ENCODE measurements at places on chromosomes 13 and 19.

DNA sequence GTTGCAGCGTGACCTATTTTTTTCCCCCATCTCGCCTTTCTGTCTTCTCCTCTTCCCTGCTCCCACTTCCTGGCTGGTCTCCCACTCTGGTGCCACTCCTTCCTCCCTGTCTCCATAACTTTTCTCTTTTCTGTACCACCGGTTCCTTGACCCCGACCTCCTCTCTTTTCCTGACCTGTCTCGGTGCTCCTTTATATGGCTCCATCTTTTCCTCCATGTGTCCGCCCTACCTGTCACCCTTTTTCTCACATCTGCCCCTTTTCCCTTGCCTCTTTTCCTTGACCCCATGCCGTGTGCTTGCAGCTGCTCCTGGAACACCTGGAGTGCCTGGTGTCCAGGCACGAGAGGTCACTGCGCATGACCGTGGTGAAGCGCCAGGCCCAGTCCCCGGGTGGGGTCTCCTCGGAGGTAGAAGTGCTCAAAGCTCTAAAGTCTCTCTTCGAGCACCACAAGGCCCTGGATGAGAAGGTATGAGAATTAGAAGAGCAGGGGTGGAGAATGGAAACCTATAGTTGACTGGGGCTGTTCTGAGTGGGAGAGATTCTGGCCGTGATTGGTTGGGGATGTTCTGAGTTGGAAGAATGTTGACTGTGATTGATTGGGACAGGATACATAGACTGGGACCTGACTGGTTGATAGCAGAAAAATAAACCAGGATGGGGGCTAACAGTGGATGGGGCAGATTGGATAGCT lies 9.3 kb downstream of the PPFIA3 start:
- no peak for DNase-seq

- DNase-seq, result no peak
Measured at GRCh38 chr13:97834250-97834649, 119.2 kb upstream of the IPO5 start.

- DNase-seq, result no peak
Measured at GRCh38 chr19:40616178-40616577, 15.0 kb downstream of the LTBP4 start.

- no peak for DNase-seq
Measured at GRCh38 chr19:33239223-33239975, 13.7 kb upstream of the SLC7A10 start.

GRCh38 chr19:45070861-45071544 lies 5.3 kb downstream of the ZNF296 start:
- DNase-seq, result no peak

GRCh38 chr13:28843639-28844038 lies 23.5 kb downstream of the MTUS2 start:
- DNase-seq, result no peak

GRCh38 chr13:33284916-33285315 lies 639 bp downstream of the STARD13 start:
- DNase-seq, result no peak

DNA sequence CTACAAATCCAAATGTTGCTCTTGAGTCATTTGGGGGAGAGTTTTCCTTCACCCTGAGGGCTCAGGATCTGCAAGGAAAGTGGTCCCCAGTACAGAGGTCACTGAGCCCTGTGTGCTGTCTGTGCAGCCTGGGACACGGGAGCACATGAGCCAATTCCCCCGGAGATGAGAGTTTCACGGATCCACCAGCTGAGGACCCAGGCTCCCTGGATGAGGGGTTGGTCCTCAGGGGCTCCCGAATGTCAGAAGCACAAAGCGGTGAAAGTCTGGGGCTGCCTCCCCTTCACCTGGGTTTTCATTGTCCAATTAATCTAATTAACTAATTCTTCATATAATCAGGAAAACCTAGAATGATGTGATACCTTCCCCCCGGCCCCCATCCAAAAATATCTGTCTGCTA lies 13.6 kb upstream of the LILRB2 start:
- DNase-seq, result no peak

DNA sequence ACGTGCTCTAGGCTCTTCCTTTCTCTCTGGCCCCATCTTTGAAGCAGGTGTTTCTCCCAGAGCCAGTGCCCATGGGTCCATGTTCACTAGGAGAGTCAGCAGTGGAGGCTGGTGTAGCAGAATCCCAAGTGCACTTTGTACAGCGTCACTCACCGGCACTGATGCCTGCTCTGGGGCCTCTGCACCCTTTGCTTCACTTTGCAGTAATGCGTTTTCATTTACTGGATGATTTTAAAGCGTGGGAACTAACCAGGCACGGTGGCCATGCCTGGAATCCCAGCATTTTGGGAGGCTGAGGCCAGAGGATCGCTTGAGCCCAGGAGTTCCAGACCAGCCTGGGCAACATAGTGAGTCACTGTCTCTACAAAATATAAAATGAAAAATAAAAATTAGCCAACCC lies 30.7 kb downstream of the SLC25A42 start:
- DNase-seq, result no peak

- no peak for DNase-seq
Measured at GRCh38 chr13:50720861-50721671, 122.4 kb downstream of the DLEU7 start.

DNA sequence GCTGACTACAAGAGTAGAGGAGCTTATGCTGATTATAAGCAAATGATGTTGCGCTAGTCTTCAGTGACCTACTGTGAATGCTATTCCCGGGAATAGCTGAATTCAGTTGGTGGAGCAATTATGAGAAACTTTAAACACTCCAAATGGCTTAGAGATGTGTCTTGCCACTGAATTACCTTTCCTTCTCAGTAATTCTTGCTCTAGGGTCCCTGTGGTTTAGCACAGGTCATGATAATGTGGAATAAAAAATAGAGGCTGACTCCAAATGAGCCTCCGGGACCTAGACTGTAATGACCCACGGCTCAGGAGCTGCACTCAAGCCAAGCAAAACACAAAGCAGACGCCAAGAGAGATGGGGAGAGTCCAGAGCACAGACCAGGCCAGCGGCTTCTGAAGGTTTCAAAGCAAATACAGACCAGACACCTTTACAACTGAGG lies 124.7 kb downstream of the RGCC start:
- no peak for DNase-seq

- no peak for DNase-seq
Measured at GRCh38 chr19:888581-889385, 4.2 kb downstream of the MED16 start.

DNA sequence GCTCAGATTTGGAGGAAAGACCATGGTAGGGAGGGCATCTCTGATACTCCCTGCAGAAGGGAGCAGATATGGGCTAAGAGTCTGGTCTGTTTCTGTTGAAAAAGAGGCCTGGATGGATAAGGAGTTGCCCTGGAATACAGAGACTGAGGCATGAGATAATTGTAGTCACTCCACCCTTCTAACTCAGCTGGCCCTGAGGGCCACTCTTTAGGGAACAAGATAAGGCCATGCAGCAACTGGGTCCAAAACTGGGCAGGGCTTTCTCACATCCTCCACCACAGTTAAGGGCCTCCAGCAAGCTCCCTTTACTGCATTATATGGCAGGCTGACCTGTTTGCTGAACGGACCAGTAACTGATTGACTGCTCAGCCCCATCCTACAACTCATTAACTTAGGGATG lies 1.3 kb downstream of the ZNF749 start:
- DNase-seq, result no peak

DNA sequence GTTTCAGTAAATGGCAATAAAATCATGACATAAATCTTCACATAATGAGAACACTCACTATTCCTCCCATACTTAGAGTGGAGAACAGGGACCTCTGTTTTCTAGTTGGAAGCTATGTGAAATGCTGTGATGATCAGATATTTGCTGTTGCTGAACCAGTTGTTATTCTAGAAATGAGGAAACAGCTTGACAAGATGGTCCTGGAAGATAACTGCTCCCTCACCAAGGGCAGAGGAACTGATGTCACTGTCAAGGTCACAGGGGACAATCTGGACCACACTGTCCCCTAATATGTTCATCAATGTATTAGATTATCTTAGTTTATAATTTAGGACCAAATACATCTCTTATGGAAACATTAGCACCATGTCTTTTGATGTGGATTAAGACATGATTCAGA lies 1173.3 kb downstream of the PCDH17 start:
- DNase-seq, result no peak

DNA sequence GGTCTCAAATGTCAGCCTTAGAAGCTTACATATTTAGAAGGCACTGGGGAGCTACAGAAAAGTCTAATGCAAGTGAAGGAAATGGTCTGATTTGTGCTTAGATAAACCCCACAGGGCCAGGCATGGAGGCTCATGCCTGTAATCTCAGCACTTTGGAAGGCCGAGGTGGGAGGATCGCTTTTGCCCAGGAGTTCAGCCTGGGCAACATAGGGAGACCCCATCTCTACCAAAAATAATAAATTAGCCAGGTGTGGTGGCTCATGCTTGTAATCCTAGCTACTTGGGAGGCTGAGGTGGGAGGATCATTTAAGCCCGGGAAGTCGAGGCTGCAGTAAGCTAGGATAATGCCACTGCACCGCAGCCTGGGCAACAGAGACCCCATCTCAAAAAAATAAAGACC lies 2.7 kb upstream of the DLL3 start:
- no peak for DNase-seq

- no peak for DNase-seq
Measured at GRCh38 chr19:13960863-13961784, 8.8 kb downstream of the DCAF15 start.

DNA sequence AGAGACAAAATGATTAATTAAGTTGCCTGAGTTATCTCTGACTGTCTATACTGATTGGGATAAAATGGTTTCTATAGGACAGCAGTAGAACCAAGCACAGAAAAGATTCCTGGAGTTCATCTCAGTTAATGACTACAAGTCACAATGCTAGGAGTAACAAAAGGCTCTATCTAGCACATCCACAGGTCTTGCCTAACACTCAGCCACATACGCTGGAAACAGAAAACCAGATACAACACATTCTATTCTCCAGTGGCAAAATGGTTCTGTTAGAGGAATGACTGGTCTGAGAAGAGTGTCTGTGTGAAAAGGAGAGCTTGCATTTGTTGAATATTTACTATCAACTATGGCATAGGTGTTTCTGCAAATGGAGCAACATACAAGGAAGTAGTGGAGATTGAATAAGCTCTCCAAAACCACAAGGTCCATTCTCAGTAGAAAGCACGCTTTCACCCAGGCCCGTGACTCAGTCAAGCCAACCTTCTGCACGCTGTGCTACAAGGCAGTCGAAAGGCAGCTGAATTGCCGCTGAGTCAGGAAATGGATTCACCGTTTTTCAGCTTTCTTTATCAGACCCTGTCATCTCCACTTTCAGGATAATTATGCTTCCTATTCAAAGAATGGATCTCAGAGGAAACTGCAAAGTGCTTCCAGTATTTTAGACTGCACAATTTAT lies 761.5 kb downstream of the EFNB2 start:
- no peak for DNase-seq

GRCh38 chr13:30186634-30187415 lies 120.5 kb downstream of the KATNAL1 start:
- no peak for DNase-seq

GRCh38 chr19:8304841-8305621 lies 3.1 kb downstream of the CD320 start:
- DNase-seq, result peak; percentile 19

DNA sequence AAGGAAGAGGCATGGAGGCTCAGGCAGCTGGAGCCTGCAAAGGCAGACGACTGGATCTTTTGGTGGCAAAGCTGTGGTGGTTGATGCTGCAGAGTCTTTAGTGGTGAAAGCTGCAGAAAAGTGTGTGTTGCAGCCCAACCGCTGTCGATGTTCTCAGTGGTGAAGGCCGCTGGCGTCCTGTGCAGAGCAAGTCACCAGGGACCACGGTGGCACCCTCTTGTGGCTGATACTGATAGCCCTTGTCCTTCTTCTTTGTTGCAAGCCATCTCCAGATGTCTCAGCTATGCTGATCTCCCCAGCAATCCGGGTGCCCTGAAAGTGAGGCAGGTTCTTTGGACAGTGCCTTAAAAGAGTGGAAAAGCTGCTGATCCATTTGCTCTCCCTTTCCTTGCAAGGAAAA lies 610.9 kb upstream of the PCDH9 start:
- DNase-seq, result no peak

DNA sequence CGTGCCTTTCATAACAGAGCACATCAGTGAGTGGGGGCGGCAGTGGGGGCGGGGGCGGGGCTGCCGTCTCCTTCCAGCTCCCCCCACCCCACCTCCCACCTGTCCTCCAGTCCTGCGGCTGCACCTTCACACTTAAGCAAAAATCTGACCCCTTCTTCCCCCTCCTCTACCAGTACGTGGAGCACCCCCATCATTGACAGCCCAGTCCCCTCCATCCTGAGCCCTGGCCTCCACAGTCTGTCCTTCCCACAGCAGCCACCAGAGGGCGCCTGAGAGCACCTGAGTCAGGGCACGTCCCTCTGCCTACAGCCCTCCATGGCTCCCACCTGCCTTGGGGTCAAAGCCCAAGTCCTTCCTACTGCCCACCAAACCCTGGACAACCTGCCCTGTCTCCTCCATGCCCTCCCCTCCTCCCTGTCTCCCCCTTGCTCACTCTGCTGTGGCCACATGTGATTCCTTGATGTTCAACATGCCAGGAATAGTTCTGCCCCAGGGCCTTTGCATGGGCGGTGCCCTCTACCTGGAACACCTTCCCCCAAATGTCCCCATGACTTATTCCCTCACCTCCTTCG lies 4.0 kb downstream of the EBI3 start:
- peak; percentile 85 for DNase-seq

- DNase-seq, result no peak
Measured at GRCh38 chr19:12825254-12826131, 8.9 kb downstream of the RTBDN start.

DNA sequence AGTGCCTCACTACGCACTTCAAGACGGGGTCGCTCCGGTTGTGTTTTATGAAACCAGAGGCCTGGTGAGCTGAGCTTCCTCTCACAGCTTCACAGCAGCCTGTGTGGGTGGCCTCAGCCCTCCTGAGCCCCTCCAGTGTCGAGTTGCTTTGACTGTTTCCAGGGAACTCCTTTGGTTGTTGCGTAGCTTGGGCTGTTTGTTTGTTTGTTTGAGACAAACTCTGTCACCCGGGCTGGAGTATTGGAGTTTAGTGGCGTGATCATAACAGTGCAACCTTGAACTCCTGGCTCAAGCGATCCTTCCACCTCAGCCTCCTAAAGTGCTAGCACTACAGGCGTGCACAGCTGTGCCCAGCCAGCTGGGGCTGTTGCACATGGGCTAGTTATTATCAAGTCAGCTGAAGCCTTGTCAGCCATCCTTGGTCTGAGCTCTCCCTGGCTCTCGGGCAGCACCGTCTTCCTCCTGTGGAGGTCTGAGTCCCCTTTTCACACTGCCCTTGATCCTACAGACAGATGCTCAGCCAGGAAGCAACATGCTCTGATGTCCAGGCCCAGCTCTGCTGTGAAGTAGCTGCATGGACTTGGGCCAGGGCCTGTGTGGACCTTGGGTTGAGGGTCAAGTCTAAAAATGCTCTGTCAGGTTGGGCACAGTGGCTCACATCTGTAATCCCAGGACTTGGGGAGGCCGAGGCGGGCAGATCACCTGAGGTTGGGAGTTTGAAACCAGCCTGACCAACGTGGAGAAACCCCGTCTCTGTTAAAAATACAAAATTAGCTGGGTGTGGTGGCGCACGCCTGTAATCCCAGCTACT lies 10.2 kb downstream of the DOT1L start:
- no peak for DNase-seq

DNA sequence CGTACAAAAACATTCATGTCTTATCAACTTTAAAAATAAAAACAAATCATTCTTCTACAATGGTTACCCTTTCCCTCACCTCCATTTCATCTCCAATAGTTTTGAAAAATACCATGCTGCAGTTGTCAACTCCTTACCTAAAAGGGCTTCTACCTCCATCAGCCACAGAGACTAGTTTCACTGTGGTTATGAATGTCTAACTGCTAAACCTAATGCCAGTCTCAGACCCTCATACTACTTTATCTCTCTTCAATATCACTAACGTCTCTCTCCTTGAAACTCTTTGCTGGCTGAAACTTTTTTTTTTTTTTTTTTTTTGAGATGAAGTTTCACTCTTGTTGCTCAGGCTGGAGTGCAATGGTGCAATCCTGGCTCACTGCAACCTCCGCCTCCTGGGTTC lies 27.1 kb downstream of the LNX2 start:
- no peak for DNase-seq

Data from stimulated activated CD4-positive, alpha-beta T cell treated with anti-CD3 and anti-CD28 coated beads, Interleukin-4, amount 100 ng/mL, for 48 hours (primary cell).